ENCODE measurements at places on chromosomes 13 and 19.
A peak's percentile ranks its signal among the peaks of the same experiment; 100 is the strongest.

GRCh38 chr19:57689750-57690149 lies 8.0 kb downstream of the ZNF551 start:
- no peak for DNase-seq

DNA sequence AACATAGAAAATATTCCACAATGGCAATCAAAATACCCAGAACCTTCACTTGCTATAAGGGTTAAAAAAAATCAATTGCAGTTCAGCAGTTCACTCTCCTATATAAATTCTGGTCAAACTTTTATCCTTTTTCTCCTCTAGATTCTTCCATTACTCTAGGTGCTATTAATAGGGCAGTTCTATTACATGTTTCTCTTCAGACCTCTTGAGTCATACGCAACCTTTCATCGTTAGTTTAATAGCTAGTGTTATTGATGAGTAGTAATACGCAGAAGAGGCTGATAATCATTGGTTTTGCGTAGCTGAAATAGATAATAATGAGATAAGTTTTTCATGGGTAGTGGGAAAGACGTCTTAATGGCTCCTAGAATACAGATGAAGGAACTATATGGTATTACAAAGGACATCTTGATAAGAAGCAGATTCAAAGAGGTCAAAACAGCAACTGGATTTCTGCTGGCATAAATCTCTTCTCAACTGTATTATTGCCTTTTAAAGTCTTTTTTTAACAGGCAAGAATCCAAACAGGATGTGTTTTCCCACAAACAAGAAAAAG lies 118.3 kb upstream of the STARD13 start:
- DNase-seq, result no peak

DNA sequence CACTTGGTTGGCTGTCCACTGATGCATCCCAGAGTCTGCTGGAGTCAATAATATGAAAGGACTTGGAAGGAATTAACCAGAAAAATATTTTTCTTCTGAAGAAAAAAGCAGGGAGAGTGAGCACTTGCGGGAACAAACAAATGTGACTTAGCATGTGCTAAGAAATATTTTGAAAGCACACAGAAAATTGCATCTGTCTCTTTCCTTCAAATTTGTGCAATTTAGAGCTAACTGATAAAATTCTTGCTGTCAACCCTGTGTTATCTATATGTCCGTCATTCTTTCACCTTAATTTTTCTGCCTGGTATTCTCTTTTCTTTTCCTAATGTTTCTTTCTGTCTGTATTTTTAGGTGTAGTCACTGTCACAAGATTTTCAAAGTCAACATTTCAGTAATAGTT lies 852.6 kb downstream of the PCDH9 start:
- no peak for DNase-seq

DNA sequence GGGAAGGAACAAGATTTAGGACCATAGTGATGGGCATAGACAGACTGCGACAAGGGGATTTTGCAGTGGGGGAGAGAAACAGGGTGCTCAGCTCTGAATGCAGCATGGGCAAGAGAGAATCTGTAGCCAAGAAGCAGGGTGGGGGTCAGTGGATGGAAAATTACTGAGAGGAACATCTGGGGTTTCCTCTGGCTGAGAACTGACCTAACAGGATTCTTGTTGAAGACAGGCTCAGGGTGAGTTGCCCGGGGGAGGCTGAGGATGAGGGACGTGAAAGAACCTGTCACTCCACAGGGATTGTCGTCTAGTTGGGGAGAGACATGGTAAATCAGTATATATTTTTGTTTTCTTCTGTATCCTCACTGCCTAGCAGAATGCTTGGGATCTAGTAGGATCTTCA lies 118.7 kb upstream of the PEG3 start:
- no peak for DNase-seq

DNA sequence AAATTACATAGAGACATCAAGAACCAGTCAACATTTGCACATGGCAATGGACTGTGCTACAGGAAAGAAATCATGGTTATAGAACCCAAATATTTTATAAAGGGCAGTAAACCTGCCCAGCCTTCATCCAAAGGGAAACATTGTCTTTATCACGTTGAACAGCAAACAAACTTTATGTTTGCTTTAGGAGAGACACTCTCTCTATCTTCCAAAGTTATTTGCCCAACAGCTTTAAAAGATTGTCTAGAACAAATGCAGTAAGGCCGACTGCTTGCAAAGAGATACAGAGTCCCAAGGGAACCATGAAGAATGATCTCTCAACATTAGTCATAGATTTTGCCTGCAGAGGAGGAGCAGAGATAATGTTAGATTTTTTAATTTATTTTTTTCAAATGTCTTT lies 1323.5 kb upstream of the SLC10A2 start:
- DNase-seq, result no peak

- DNase-seq, result no peak
Observed at GRCh38 chr13:62337109-62337880, 921.6 kb upstream of the PCDH20 start.

- no peak for DNase-seq
Observed at GRCh38 chr13:25927363-25927762, 124.5 kb downstream of the SHISA2 start.

DNA sequence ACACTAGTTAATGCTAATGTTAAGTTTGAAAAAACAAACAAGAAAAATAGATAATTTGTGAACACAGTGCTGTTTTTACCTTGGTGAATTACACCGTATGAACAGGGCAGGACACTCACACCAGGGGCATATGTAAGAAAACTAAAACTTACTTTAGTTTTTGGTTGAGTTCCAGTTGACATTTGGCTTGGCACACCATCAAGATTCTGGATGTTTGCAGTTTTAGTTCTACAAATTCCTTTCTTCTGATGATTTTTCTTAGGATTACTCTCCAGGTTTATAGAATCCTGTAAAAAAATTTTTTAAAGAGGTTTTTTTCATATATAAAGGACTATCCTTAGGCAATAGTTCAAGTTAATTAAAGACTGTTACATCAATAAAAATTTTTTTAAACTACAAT lies 238.5 kb upstream of the STARD13 start:
- peak; percentile 57 for DNase-seq

- DNase-seq, result no peak
Observed at GRCh38 chr19:18883526-18884304, 12.2 kb downstream of the CERS1 start.

GRCh38 chr19:17579661-17580244 lies 24.3 kb downstream of the COLGALT1 start:
- no peak for DNase-seq

GRCh38 chr13:48954081-48954480 lies 21.6 kb upstream of the FNDC3A start:
- DNase-seq, result no peak

GRCh38 chr13:48518083-48518482 lies 14.8 kb downstream of the RCBTB2 start:
- DNase-seq, result no peak

GRCh38 chr19:51784922-51785690 lies 9.9 kb upstream of the FPR3 start:
- DNase-seq, result peak; percentile 23

DNA sequence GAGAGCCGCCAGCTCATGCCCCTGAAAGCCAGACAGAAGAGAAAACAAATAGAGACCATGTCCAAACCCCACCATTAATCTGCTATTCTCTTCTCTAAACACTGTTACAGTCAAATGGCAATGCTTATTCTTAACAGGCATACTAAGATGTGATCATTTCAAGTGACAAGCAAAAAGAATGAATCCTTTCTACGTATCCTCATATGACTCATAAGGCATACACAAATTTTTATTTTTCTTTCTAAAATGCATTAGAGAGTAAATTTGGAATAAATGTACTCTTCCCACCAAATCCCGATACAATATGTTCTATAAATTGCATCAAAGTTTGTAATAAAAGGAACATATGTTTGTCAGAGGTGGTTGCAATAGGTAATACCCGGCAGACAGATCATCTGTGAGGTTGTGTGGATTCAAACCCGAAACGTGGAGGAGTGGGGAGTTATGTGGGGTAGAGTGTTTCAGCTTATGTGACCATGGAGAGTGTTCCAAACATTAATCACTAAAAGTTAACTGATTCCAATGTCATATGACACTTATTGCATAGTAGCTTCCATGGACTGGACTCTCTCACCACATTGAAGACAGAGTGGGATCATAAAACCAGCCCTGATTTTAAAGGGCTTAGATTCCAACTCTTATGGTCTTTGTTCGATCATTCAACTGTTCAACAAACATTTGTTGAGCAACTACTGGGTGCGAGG lies 213.1 kb downstream of the DCLK1 start:
- no peak for DNase-seq

GRCh38 chr19:743168-743687 lies 7.7 kb upstream of the MISP start:
- no peak for DNase-seq

GRCh38 chr13:107512551-107512950 lies 702.8 kb downstream of the LIG4 start:
- no peak for DNase-seq

GRCh38 chr13:68304286-68304893 lies 1074.3 kb upstream of the PCDH9 start:
- DNase-seq, result no peak

DNA sequence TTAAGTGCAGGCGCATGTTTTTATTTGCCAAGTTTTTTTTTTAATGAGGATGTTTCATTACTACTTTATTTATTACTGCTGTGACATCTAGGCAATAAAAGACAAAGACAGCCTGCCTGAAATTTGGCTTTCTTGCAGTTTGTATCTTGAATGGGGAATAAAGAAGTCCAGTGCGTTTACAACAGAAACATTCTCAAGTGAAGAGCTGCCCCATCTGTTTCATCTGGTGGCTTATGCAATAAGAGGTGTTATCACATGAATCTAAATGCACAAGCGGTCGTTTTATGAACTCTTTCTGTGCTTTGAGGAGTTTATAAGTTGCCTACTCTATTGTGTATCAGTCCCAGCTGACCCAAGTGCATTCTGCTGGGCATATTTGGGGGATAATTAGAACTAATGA lies 12.6 kb upstream of the MAB21L1 start:
- no peak for DNase-seq

All from AG09319 (cell line).